ENCODE measurements at places on chromosomes 7 and 10.

GRCh38 chr7:34567906-34568305, 90.1 kb upstream of the NPSR1 start:
- no peak for DNase-seq

GRCh38 chr7:3404501-3404900, 103.4 kb downstream of the SDK1 start:
- no peak for DNase-seq

GRCh38 chr7:84663224-84663623, 468.6 kb upstream of the SEMA3A start:
- no peak for DNase-seq

- no peak for DNase-seq
Observed at GRCh38 chr7:73519867-73520672, 2.0 kb downstream of the BAZ1B start.

DNA sequence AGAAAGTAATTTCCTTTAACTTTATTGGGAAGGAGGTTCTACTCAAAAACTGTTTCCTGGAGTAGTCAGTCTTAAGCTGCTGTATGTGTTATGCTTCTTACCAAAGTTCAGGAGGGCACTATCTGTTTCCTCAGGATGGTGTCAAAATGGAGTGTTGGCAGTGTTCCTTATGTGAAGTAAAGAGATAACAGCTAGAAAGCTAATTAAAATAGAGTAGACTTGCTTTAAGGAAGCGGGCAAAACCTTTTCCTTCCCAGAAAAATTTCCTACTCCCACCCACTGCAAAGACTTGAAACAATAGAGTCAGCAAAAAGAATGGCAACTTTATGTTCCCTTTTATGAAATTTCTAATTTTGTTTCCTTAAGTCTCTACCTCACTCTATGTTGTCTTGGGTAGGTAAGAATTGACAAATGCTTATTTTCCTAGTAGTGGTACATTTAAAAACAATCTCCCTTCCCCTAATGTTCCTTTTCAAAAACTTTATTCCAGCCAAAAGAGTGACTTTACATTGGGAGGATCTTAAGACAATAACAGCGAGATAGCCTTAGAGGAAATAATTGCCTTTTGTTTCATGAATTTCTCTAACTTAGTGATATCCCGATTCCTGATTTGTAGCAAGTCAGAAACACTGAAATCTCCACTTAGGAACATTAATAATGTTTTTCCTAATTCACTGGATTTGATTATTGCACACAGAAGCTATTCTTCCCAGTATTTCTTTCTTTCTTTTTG, 26.5 kb upstream of the ENTPD1 start:
- DNase-seq: no peak

Measured in stimulated activated CD4-positive, alpha-beta T cell treated with anti-CD3 and anti-CD28 coated beads, TNF-alpha, amount 100 ng/mL, for 1 hour (primary cell).